Activated CD4-positive, alpha-beta T cell treated with anti-CD3 and anti-CD28 coated beads, Interleukin-2, amount 10 ng/mL, durations not matched to agents 24 days and 14 days (primary cell): ENCODE measurements at places on chromosomes 1 and 21. TPM values are rescaled to one million over a fixed set of nuclear protein-coding genes. Genes with fewer than 3 reads are reported as not detected.

Gene FAM167B
- total RNA-seq = 0.23 and 0.57 TPM in 2 replicates

Gene S100A10
- total RNA-seq = 103 and 107 TPM in 2 replicates

Gene UBL4B
- total RNA-seq = not detected in 2 replicates

Gene CEP350
- 35.0 and 43.6 TPM in 2 replicates for total RNA-seq

Gene DNAJC16
- 15.4 and 16.3 TPM in 2 replicates for total RNA-seq

Gene SPATA1
- 0.69 and 0.98 TPM in 2 replicates for total RNA-seq

Gene CD34
- total RNA-seq = not detected in 2 replicates

Gene UBE2U
- total RNA-seq = not detected in 2 replicates

Gene HRNR
- not detected in 2 replicates for total RNA-seq

Gene SPATA21
- total RNA-seq = not detected in 2 replicates

Gene LRRC38
- total RNA-seq = not detected in 2 replicates

DNA sequence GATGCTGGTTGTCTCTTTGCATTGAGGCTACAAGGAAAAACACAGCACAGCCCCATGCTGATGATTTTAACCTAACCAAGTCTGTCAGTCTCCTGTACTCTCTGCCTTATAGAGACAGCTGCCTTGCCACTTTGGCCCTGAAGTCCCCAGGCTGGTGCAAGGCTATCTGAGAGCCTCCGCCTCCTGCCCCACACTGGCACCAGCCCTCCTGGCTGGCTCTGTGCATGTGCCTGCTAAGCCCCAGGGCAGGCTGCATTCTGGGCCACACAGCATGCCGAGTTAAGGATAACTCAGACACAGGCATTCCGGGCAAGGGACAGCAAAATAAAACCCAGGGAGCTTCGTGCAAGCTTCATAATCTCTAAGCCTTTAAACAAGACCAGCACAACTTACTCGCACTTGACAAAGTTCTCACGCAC is 910 bp downstream of the RUNX1 start:
- peak; percentile 79 for DNase-seq

- DNase-seq = no peak
Observed at GRCh38 chr1:9332513-9333143, 39.9 kb downstream of the SPSB1 start.

DNA sequence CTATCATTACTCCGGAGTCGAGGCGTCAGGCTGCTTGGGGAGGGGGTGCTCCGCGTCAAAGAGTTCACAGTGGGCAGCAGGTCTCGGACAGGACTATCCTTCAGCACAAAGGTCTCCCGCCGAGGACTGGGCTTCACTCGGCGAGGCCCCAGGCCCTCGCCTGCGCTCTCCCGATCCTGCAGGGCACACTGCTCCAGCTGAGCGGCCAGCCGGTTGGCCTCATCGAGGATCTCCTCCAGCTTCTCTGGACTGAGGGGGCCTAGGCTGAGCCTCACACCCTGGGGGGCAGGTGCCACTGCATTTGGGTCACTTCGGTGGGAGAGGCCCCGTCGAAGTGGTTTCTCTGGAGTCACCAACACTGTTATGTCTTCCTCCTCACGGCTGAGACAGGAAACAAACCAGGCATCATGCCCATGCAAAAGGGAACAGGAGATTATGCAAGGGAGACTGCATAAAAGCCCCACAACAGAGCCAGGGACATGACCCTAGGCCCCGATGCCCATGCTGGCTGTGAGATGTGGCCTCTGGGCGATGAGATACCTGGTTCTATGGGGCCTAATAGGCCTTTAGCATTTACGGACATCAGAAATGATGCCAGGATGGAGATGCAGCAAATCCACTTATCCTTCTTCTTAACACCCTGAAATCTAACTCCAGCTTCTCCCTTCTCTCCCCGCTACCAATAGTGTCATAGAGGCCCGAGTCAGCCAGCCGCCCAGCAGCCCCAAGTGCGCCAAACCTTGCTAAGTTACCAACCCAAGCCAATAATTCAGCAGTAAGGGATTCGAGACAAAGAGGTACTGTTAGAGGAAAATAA is 1.1 kb downstream of the PSRC1 start:
- DNase-seq = no peak

DNA sequence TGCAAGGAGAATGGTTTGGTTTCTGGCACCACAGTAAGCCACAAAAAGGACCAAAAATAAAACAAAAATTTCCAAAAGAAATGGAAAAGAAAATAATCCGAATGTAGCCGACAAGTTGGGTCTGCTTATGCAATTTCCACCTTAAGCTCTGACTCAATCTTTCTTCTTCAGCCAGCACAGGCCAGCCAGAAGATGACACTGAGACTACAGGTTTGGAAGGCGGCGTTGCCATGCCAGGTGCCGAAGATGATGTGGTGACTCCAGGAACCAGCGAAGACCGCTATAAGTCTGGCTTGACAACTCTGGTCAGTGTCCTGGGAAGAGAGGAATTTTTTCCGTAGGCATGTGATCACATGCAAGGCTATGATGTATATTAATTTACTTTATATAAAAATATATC is 23.4 kb downstream of the PDPN start:
- DNase-seq = no peak

- no peak for DNase-seq
Observed at GRCh38 chr1:36480161-36480560, 2.6 kb downstream of the CSF3R start.

GRCh38 chr1:27938488-27938887 is 3.7 kb downstream of the SMPDL3B start:
- DNase-seq = no peak

GRCh38 chr1:156421062-156421938 is 52.3 kb downstream of the RHBG start:
- peak; percentile 90 for DNase-seq

- DNase-seq = no peak
Observed at GRCh38 chr1:63012339-63012738, 228.4 kb downstream of the ATG4C start.

DNA sequence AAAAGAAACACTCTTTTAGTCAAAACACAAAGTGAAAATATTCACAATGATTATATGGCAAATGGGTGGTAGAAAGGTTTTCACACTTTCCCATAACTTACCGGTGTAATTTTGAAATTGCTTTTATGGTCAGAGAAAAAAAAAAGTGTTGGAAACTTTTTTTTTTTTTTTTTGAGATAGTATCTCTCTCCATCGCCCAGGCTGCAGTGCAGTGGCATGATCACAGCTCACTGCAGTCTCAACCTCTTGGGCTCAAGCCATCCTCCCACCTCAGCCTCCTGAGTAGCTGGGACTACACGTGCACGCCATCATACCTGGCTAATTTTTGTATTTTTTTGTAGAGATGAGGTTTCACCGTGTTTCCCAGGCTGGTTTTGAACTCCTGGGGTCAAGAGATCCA is 3.3 kb downstream of the IFNGR2 start:
- no peak for DNase-seq

DNA sequence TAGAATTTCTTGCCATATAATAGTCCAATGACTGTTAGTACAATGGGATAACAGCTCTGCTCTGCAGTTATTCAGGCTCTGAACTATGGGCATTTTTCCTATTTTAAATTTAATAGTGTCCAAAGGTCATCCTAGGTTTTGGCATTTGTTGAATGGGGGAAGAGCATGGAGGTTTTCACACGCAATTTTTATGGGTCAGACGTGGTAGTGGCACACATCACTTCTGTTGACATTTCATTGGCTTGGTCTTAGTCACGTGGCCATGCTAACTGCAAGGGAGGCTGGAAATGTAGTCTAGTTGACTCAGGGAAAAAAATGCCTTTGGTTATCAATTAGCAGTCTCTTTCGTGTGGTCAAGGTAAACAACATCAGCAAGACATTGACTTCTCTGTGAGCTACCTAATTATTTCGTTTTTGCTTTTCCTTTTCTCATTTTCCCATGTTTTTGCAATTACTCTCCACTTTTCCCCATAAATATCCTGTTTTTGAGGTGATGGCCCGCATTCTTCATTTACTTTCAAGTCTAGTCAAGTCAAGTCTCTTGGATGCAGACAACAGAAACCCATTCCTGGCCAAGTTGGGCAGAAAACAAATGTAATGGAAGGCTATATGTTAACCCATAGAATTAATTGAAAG is 82.8 kb downstream of the DYRK1A start:
- no peak for DNase-seq

GRCh38 chr21:35696644-35697043 is 363.7 kb downstream of the SETD4 start:
- no peak for DNase-seq

- DNase-seq = no peak
Observed at GRCh38 chr1:188281921-188282320, 1453.2 kb downstream of the PLA2G4A start.

DNA sequence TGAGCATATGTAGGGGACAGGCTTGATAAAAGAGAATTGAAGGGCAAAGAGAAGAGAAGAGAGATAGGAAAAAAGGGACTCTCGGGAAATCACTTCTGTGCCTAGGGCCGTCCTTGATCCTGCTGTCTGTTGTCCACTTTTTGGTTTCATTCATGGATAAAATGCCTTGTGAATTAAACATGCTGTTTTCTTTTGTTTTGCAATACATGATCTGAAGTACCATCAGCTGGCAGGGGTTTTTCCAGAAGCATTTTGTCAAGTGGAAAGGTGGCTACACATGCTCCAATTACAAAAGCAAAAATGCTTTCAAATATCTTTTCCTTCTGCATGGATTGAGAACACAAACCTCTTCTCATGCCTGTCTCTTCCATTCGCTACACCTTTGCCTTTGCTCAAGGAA is 361.7 kb downstream of the PDE4B start:
- no peak for DNase-seq

DNA sequence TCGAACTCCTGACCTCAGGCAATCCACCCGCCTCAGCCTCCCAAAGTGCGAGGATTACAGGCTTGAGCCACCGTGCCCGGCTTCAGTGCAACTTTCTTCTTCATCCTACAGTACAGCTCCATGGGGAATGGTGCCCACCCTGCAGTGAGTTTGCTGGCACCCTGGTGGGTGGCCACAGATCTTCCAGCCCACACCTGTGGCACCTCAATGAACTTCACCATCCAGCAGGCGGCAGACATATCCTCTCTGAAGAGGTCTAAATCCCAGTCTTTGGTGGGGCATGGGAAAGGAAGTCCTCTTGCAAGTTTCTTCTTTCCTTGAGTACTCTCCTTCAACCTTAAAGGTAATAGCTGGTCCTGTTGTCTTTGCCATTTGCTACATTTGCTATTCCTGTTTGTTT is 18.1 kb upstream of the ZBTB8A start:
- no peak for DNase-seq

DNA sequence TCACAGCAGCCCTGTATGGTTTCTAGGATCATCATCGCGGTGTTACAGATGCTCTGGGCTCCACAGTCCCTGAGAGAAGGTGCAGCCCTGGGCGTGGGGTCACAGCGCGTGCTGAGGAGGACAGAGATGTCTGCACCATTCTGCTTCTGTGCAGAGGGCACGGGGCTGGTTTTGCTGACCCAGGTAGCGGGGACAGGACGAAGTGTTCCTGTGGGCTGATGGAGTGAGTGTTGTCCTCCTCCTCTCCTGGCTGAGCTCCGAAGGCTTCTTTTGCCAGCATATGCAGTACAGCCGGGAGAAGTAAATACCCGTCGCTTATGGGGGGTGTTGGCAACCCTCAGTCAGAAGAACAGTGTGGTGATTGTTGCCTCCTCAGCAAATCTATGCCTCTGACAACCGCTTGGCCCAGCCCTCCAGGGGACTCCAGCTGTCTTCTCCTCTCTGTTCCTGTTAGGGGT is 101.5 kb downstream of the DDX20 start:
- DNase-seq = no peak

GRCh38 chr1:149928401-149928724 is 760 bp upstream of the SF3B4 start:
- no peak for DNase-seq

DNA sequence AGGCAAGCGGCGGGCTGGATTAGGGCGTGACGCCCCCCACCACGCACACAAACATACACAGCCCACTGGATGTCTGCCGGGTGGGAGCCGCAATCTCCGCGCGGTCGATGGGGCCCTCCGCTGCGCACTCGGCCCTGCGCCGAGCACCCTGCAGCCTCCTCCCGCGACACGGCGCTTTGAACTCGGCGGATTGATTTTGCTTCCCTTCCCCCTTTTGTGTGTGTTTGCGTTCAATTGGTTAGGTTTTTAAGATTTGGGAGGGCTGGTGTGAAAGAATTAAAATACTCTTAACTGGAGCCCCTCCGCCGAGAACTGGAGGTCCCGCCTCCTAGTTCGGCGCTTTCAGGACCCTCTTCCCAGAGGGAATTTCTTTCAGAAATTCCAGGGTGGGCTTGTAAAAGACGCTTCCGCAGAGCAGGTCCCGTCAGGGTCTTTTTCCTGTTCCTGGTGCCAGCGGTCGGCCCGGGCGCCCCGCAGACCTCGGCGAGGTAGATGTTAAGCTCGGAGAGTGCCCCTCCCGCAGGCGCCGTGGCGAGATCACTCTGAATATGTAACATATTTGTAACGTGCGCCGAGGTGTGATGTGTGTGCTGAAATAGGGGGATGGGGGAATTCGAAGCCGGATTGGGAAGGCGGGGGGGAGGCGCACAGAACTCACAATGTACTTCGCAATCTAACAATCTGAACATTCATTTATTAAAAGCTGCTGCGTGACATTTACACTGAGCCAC is 8.0 kb upstream of the BARHL2 start:
- no peak for DNase-seq

DNA sequence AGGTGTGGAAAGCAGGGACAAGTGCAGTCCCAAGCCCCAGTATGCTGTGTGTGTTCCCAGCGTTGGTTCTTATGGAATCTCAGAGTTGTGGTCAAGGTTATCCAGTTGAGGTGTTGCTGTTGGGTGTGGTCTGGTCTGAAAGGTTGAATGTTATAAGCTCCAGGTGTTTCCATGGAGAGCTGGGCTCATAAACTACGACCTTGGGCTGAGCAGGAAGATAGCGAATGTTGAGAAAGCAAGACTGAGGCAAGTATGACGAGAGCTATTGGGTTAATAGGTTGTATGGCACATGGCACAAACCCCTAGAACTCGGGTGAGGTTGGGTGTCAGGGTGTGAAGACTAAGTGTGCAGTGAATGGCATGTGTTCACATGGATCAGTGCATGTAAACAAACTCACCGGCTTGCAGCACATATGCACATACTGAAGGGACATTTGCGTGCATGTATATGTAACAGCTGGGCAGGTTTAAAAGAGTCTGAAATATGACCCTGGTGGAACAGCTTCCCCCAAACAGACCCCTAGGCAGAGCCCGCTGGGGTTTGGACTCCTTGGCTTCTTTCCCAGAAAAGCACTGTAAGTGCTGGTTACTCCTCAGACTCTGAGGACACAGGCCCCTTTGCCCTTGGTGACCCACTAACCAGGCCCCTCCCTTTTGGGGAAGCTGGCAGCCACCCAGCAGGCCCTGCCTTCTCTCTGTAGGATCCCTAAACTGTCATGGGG is 117.5 kb downstream of the NAV1 start:
- DNase-seq = no peak

DNA sequence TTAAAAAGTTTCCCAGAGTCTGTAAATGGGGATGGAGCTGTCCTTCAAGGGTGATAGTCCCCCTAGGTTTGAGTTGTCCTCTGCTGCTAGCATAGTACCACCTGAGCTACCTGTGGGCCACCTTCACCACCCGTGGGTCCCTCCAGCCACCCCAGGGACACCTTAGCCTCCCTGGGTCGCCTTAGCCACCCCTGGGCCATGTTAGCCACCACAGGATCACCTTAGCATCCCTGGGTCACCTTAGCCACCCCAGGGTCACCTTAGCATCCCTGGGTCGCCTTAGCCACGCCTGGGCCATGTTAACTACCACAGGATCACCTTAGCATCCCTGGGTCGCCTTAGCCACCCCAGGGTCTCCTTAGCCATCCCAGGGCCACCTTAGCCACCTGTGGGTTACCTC is 67.1 kb downstream of the ADARB1 start:
- no peak for DNase-seq

- no peak for DNase-seq
Observed at GRCh38 chr1:179761846-179762640, 19.0 kb downstream of the FAM163A start.

- DNase-seq = no peak
Observed at GRCh38 chr1:53763911-53764310, 24.9 kb upstream of the GLIS1 start.
